Nephron progenitor cell (in vitro differentiated cells): ENCODE measurements at places on chromosomes 2 and 18.

DNA sequence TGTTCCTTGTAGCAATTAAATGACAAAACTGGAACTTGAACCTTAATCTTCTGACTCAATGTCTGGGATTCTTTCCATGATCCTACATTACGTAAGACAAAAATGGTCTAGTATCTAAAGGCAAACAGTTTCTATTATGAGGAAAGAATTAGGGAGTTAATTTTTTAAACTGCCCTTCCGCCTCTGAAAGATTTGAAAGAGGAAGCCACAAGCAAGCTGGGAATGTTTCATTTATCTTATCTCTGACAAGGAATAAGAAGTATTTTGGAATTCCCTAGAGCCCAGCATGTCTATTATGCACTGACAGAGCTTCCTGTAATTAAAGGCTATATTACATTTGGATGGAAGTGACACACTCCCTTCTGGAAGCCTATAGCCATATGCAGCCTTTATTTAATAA, 558.8 kb upstream of the CDH2 start:
- peaks cover 6% of the 10 kb centered on the region for H3K4me1 ChIP-seq
- no peak overlapping the region for H3K4me3 ChIP-seq
- H3K27ac ChIP-seq = no peak overlapping the region
- no peaks in the 10 kb centered on the region for H3K36me3 ChIP-seq

- H3K27ac ChIP-seq = peak overlapping the region; percentile 44
- no peak for DNase-seq
- H3K27me3 ChIP-seq = peaks cover 7% of the 10 kb centered on the region
- H3K4me3 ChIP-seq = no peak overlapping the region
- H3K4me1 ChIP-seq = peaks cover 16% of the 10 kb centered on the region
Measured at GRCh38 chr2:71506222-71507153, 53.1 kb downstream of the DYSF start.

DNA sequence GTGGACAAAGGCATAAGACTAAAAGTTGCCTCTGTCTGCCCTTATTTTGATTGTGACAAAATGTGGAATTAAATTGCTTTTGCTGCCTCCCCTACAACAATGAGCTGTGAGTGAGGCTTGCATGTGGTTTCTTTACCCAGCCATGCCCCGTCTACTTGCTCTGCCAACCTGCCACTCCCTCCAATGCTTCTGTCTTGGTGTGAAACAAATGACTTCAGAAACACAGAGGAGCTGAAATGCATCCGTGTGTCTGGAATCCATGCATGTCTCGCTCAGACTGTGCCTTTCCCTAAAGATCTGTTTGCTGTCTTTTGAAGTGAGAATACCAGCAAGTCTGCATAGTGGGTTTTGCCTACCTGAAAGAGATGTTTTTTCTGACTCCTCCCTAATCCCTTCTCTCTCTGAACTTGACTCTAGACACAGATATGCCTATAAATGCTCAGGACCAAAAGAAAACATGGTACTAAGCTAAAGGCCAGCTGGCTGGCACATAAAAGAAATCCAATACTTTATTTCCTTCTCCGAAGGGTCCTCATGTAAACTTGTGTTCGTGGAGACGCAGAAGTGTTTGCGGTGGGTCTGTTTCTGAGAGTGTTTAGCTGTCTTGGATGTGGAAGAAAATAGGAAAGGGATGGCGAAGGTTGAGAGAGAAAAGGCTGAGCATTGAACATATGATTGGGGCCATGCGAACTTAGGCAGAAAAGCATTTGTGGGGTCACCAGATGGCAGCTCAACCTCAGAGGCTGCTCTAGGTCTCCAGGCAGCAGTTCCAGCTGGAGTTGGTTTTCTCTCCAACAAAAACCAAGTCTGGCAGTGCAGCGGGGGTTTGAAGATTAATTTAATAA, 120.5 kb downstream of the CCBE1 start:
- peaks cover 13% of the 10 kb centered on the region for H3K4me1 ChIP-seq
- peak overlapping the region; percentile 65 for H3K27ac ChIP-seq
- H3K36me3 ChIP-seq = no peaks in the 10 kb centered on the region
- H3K27me3 ChIP-seq = no peaks in the 10 kb centered on the region
- DNase-seq = no peak
- H3K4me3 ChIP-seq = no peak overlapping the region

GRCh38 chr2:126896471-126896870, 2.2 kb upstream of the TEX51 start:
- H3K36me3 ChIP-seq = no peaks in the 10 kb centered on the region
- H3K4me3 ChIP-seq = no peak overlapping the region
- DNase-seq = no peak
- H3K27ac ChIP-seq = no peak overlapping the region
- peaks cover 16% of the 10 kb centered on the region for H3K27me3 ChIP-seq

DNA sequence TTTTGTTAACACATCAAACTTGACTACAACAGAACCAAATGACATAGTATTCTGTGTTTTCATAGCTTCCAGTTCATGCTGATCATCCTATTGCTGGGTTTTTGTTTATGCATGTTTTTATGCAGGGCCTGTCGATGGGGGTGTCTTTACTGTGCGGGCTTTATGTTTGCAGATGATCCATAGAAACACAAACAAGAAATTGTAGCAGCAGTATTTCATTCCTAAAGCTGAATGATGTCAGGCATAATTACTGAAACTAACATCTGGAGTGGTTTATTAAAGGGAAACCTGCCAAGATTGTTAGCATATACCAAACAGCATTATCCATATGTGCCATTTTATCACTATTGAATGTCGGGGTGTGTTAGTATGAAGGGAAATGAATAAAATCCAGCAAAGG, 129.7 kb downstream of the PTPRM start:
- H3K27ac ChIP-seq = no peak overlapping the region
- no peaks in the 10 kb centered on the region for H3K36me3 ChIP-seq
- H3K4me3 ChIP-seq = no peak overlapping the region

- no peak overlapping the region for H3K4me3 ChIP-seq
- no peaks in the 10 kb centered on the region for H3K4me1 ChIP-seq
- H3K36me3 ChIP-seq = peaks cover 2% of the 10 kb centered on the region
Measured at GRCh38 chr2:204468746-204469429, 76.4 kb upstream of the PARD3B start.

DNA sequence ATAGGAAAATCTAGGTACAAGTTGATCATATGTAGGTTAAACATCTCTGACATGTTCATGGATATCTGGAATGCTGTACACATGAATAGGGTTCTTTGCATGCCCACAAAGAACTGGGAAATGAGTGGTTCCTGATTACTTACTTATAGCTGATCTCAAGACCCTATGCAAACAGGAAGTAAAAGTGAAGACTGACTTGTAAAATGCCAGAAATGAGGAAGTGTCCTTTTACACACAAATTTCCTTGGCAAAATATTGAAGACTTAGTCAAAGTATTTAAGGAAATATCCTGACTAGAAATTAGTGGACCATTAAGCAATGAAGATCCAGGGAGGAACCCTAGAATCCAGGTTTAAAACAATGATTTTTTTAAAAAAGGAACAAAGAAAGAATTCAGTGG, 203.7 kb upstream of the DLGAP1 start:
- no peaks in the 10 kb centered on the region for H3K36me3 ChIP-seq
- no peaks in the 10 kb centered on the region for H3K4me1 ChIP-seq
- no peak for DNase-seq
- no peak overlapping the region for H3K4me3 ChIP-seq
- no peaks in the 10 kb centered on the region for H3K27me3 ChIP-seq
- peak overlapping the region; percentile 25 for H3K27ac ChIP-seq

DNA sequence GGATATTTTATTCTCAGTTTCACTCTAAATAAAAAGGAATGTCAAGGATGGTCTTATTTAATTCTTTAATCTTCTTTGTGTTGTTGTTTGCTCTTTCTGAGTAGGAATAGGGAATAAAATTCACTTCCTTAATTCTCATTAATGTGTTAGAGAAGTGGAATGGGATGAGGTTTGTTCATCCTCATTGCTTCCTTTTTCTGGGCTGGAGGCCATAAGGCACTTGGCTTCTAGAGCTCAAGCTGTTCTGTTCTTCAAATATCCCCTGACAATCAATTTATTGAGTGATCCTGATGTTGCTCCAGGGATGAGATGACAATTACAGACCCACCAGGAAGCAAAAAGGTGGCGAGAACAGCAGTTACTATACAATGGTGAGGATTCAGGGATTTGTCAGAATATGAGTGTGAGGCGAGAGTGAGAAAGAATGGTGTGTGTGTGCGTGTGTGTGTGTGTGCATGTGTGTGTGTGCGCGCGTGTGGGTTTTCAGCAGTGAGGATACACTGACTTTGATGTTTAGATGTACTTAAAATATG, 557.6 kb upstream of the FANCL start:
- no peak overlapping the region for H3K4me3 ChIP-seq
- no peaks in the 10 kb centered on the region for H3K36me3 ChIP-seq
- H3K27me3 ChIP-seq = no peaks in the 10 kb centered on the region
- H3K27ac ChIP-seq = no peak overlapping the region
